Stimulated activated CD4-positive, alpha-beta T cell treated with anti-CD3 and anti-CD28 coated beads, Interleukin-2, amount 100 ng/mL, for 24 hours (primary cell): ENCODE measurements at places on chromosomes 7 and 10.
A peak's percentile ranks its signal among the peaks of the same experiment; 100 is the strongest.

GRCh38 chr7:142603870-142604448 lies 145.3 kb upstream of the PRSS1 start:
- peak; percentile 50 for DNase-seq

- DNase-seq = no peak
These were observed 56.3 kb downstream of the SFMBT2 start for GRCh38 chr10:7354330-7355047.

GRCh38 chr10:23270531-23270930 lies 74.1 kb downstream of the C10orf67 start:
- no peak for DNase-seq

GRCh38 chr10:104897696-104898095 lies 256.6 kb downstream of the SORCS3 start:
- no peak for DNase-seq

DNA sequence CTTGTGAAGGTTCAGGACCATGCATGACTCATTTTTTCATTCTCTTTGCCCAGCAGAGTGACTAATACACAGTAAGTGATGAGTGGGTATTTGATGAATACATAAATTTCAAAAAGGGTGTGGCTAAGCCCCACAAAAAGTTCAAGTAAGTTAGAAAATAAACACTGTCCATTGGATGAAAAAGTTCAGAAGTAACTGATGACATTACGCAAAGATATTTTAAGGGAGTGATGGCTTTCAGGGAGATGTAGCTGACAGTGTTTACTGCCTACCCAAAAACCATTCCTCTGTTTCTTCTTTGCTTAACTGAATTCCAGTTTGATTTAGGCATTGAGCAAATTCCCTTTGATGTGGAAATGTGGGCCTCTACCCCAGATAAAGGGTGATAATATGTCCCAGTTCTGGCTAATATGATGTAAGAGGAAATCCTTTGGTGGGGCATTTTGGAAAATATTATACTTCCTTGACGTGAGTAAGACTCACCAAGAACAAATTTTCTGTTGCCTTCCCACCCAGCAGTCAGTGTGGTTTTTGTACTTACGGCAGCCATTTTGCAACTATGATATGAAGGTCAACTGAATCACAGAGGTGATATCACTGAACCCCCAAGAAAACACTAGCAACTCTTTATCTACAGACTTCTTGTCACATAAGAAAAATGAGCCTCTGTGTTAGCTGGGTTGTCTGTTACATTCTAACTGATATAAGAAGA lies 29.0 kb upstream of the EBLN1 start:
- peak; percentile 52 for DNase-seq

- DNase-seq = no peak
These were observed 176.8 kb downstream of the WNT2 start for GRCh38 chr7:117146059-117146458.

GRCh38 chr10:118045837-118046394 lies 825 bp downstream of the RAB11FIP2 start:
- DNase-seq = peak; percentile 30

- DNase-seq = no peak
These were observed 437.0 kb upstream of the MGMT start for GRCh38 chr10:129029851-129030602.

GRCh38 chr7:94655126-94655847 lies 646 bp downstream of the SGCE start:
- DNase-seq = peak; percentile 3

- no peak for DNase-seq
These were observed 26.0 kb downstream of the EN2 start for GRCh38 chr7:155483868-155484325.

GRCh38 chr10:72097448-72098300 lies 9.3 kb upstream of the SPOCK2 start:
- no peak for DNase-seq

- DNase-seq = no peak
These were observed 102.3 kb upstream of the PPP1R3A start for GRCh38 chr7:114021135-114021534.

GRCh38 chr10:94983555-94983954 lies 45.1 kb downstream of the CYP2C9 start:
- no peak for DNase-seq

- no peak for DNase-seq
These were observed 156.5 kb downstream of the WDR37 start for GRCh38 chr10:1212571-1213141.

- DNase-seq = no peak
These were observed 3.9 kb upstream of the PVRIG start for GRCh38 chr7:100215895-100216294.

DNA sequence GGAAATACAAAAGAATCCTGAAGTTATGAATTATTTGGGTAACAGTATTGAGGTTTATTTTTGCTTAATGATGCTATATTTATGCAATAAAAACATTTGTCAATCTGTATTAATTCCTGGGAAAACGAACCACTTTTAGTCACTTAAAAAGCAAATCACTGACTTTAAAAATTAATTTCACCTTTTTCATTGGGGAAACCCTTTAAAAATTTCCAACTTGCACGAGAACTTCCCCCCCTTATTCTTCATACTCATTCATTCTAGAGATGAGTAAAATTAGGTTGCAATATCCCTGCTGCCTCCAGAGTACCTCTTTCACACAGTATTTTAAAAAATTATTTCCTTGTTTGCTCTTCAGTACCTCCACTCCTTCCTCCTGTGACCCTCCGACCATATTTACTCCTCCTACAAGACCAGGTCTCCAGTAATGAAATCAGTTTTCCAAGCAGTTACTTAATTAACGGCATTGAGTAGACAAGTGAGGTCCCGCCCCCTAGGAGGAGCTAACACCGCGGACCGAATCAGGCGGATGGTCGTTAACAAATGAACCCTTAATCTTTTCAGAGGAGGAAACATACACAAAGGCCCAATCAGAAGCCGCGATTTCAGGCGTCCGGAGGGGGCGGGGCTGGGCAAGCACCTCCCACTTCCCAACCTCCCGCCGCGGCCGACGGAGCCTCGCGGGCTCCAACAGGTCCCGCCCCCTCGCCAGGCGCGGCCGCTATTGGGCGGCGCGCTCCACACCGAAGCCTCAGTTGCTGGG lies 465 bp upstream of the TRIM24 start:
- DNase-seq = peak; percentile 98

DNA sequence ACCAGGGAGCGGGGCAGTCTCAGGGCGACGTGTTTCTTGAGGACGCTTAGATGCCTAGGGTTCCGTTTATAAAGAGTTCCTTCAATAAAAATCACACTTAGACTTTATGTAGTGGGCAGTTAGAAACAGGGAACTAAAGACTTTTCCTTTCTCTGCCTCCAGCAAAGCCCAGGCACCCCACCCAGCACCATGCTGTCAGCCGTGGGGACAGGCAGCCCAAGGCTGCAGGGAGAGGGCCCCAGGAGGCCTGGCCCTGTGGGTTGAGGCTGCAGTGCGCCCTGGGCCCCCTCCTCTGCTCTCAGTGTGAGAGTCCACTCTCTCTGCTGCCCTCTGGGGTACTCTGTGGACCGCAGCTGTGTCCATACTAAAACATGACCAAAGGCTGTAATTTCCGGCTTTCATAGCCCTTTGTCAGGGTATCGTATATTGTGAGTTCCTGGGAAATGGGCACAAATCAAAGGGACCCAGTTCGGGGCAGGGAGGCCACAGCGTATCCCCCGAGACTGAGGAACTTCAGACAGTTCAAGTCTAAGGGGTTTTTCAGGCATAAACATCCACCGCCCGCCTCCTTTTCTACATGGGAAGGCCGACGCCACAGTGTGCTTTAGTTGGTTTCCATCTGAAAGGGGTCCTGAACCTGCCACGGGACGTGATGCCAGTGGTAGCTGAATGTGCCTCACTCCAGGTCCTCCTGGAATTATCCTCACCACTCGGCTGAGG lies 59.7 kb downstream of the DNAJB6 start:
- DNase-seq = no peak

DNA sequence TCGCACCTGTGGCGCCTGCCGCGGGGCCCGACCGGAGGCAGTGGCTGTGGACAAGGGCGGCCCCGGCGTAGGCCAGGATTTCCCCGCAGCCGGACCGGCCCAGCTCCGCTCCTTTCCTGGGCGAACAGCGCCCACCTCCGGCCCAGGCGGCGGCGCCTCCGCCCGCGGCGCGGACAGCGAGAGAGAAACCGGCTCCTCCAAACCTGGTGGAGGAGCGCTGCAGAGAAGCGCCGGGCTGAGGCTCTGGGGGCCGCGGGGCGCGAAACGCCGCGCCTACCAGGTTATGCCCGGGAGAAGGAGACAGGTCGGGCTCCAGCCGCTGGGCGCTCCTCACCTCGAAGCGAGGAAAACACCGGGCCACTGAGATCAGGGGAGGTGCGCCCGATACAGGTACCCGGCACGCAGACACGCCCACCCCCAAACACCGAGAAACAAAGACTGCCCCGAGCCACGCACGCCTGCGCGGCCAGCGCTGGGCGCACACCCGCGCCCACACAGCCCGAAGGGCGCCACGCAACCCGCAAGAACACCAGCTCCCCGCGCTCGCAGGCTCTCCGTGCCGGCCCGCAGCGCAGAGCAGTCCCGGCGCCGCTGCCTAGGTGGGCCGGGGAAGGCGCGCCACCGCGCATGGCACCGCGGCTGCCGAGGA lies 3.3 kb downstream of the GRID1 start:
- peak; percentile 35 for DNase-seq

DNA sequence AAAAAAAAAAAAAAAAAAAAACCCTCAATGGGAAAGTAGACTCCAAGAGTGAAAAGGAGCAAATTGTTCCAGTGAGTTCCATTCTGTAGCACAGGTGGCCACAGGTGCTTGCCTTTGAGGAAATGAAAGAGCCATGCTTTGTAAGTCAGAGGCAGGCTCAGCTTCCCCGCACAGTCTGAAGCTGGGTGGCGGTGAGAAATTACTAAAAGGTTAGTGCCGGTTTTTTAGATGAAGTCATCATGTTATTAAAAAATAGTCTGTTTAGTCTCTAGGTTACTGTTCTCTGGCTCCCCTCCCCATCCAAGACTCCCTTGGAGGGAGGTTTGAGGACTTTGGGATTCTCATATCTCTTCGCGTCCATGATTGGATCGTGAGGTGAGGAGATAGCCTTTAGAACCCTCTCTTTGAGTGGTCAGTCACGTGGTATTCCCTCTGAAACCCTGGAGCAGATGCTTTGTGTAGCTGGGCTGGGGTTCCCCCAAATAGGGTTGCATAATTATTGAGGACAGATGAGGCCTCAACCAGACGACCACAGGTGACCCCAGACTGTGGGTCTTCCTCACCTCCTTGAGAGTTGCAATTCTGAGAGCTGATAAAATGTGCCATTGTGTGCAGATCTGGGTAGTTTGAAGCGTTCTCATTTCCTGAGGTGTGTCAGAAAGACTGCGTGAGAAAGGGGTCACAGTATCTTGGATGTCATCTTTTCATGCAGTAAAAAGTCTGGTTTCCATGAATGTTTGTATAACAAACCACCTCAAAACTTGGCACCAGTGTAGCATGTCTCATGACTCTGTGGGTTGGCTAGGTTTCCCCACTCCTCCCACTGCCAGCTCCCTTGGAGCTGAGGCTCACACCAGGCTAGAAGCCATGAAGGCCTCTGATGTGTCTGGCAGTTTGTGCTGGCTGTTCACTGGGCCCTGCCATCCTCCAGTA lies 27.1 kb downstream of the OGDH start:
- DNase-seq = peak; percentile 50

DNA sequence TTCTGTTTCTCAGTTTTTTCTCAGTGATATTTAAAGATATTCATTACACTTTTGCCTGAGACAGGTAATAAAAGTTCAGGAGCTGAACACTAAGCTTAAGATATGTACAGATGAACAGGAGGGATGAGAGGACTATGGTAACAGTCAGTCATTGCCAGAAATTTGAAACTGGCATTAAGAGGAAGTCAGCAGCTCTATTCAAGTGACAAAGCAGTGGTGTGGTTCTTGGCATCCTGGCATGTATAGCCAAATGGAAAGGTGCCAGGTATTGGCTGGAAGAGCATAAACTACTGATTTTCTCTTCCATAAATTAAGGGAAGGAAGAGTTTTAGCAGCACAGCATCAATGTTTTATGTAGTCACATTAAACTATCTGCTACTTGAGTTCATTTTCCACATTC lies 22.7 kb downstream of the HOXA1 start:
- DNase-seq = no peak

DNA sequence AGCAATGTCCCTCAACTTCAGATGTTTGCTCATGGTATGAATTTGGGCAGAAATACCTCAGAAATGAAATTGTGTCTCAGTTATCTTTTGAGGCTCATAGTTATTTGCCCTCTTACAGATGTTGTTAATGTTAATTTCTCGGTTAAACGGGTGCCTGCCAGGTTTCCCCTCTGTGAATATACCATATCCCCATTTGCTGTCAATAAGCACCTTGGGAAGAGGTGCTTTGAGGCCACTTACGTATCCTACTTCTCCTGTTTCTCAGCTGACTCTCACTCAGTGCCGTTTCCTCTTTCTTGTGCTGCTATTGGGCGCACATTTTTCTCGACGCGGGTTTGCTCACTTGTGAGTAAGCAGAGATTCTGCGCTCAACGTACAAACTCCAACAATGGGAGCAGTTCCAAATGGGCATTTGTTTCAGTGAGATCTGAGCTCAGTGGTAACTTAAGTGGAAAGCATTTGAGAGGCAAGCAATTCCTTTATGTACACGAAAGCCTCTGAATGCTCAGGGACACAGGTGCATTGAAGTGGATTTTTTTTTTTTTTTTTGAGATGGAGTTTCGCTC lies 34.8 kb upstream of the JAKMIP3 start:
- DNase-seq = no peak

DNA sequence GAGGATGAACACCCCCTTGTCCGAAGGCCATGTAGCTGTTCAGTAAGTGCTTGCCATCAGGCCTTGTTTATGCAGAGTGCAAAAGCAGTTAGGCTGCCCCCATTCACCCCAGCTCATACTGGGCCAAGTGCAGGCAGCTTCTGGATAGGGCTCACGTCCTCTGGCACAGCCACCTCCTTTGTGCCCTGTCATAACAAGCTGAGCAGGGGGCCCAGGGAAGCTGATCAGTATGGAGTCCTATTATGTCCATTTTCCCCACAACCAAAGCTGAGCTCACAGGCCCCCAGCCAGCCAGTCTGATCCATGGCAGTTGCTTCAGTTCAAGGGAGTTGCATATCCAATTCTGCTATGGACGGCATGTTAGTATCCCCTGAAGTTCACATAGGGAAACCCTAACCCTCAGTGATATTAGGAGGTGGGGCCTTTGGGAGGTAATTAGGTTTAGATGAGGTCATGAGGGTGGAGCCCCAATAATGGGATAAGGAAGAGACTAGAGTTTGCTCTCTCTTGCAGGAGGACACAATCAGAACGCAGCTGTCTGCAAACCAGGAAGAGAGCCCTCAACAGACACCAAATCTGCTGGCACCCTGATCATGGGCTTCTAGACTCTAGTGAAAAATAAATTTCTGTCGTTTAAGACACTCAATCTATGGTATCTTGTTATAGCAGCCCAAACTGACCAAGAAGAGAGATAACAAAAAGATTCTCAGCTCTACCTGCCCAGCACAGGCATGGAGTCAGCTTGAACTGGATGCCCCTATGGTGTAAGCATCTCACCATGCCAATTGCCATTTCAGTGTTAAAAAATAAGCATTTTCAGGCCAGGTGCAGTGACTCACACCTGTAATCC lies 155.9 kb downstream of the FGFR2 start:
- DNase-seq = no peak

GRCh38 chr7:133358708-133359107 lies 105.8 kb downstream of the EXOC4 start:
- DNase-seq = no peak
